ENCODE measurements at places on chromosomes 7 and 10. TPM values are rescaled to one million over a fixed set of nuclear protein-coding genes. Genes with fewer than 3 reads are reported as not detected.

- H3K27me3 ChIP-seq: no peaks in the 10 kb centered on the region
- H3K4me3 ChIP-seq: no peak overlapping the region
- no peak overlapping the region for H3K27ac ChIP-seq
- no peaks in the 10 kb centered on the region for H3K36me3 ChIP-seq
- H3K4me1 ChIP-seq: no peaks in the 10 kb centered on the region
These were observed 30.4 kb downstream of the CNTNAP2 start for GRCh38 chr7:146146831-146147486.

DNA sequence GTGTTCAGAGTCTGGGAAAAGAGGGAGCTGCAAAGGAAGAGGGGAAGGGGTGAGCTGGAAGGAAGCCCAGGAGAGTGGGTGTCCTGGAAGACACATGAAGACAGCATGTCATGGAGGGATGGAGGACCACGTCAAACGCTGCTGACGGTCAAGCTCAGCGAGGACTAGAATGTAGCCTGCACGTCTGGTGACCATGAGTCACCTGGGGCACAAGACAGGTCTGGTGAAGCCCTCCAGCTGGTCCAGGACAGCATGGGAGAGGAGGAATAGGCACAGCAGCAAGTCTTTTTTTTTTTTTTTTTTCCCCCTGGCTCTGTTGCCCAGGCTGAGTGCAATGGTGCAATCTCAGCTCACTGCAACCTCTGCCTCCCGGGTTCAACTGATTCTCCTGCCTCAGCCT is 19.6 kb upstream of the AMZ1 start:
- no peak overlapping the region for H3K27ac ChIP-seq
- no peak for DNase-seq
- H3K27me3 ChIP-seq: no peaks in the 10 kb centered on the region
- no peak overlapping the region for H3K4me3 ChIP-seq
- no peaks in the 10 kb centered on the region for H3K36me3 ChIP-seq
- no peaks in the 10 kb centered on the region for H3K4me1 ChIP-seq

- peak overlapping the region; percentile 2 for H3K27ac ChIP-seq
- no peak for DNase-seq
- no peaks in the 10 kb centered on the region for H3K36me3 ChIP-seq
- H3K4me1 ChIP-seq: no peaks in the 10 kb centered on the region
- no peak overlapping the region for H3K4me3 ChIP-seq
These were observed 65.8 kb downstream of the CDK13 start for GRCh38 chr7:40015790-40016296.

DNA sequence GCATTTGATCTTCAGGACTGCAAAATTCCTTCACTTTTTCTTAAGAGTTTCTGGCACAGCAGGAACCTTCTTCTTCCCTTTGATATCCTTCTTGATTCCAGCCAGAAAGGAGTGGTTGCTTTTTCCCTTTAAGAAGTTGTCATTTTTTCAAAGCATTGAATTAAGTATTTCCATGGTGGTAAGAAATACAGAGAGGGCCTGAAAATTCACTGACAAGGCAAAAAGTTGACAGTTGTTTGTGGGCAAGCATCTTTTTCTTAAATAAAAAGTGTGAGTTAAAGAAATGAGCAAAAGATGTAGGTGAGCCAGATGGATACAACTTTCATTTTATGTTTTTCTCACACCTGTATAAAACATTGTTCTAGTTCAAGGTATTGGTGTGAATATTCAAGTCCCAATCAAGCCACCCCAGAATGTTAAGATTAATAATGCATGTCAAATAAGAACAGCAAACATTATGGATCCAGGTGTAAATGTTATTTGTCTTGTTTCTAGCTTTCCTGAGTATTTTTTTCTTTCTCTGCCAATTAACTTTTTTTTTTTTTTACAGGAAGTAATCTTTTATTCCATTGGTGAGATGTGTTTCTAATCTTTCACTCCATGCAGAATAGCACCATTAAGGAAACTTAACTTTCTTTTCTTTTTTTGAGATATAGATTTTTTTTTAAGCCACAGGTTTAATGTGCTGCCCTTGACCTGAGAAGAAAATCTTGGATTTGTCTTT is 334.3 kb upstream of the SEMA3A start:
- no peaks in the 10 kb centered on the region for H3K27me3 ChIP-seq
- H3K27ac ChIP-seq: peak overlapping the region; percentile 56
- DNase-seq: no peak
- no peak overlapping the region for H3K4me3 ChIP-seq

DNA sequence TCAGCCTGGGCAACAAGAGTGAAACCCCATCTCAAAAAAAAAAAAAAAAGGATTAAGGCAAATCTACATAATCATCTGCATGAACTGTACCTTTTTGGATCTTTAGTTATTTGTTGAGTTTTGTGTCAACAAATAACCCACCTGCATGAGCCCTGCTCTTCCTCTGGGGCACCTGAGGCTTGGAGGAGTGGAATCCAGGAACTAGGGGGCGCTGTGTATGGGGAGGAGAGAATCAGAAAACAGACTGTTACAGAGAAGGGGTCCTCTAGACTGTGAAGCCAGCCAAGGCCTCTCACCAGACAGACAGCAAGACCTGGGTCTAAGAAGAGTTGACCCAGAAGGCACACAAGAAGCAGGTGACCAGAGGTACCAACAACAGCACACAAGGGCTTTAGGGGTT is 682.8 kb upstream of the NRP1 start:
- H3K4me3 ChIP-seq: no peak overlapping the region
- no peak for DNase-seq
- no peaks in the 10 kb centered on the region for H3K27me3 ChIP-seq
- no peaks in the 10 kb centered on the region for H3K36me3 ChIP-seq
- no peak overlapping the region for H3K27ac ChIP-seq

DNA sequence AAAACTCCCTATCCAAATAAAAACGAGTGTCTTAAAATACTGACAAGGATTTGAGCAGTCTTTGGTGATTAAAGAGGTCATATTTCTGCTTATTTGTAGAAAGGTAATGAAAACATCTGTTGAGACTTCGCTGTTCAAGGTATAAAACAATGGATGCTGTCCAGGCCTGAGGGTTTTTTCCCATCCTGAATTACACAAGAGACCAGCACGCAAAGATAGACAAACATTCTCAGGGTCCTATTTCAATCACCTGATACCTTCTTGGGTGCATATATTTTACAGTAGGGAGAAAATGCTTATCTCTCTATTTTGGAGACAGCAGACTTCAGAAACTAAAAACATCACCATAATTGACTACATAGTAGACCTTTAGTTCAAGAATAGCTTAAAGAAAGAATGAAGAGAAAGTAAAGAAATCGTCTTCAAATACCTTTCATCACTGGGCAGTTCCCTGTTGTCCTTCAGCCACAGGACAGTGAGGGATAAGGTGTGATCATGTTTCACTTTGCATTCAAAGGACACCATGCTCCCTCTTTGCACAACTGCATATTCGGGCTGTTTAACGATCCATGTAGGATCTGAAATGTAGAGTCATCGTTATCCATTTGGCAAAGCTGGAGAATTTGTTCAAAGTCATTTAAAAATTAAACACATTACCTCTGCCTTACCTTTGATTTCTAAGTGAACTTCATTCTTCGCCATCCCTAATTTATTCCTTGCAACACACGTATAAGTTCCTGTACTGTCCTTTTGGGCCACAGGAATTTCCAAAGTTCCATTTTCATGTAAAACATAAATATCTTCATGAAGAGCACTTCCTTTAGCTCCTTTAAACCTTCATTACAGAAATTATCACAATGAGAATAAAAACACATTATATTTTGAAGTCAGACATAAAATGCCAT is 63.7 kb upstream of the LAMB4 start:
- no peak for DNase-seq
- H3K27me3 ChIP-seq: no peaks in the 10 kb centered on the region
- H3K36me3 ChIP-seq: peaks cover 1% of the 10 kb centered on the region
- H3K27ac ChIP-seq: no peak overlapping the region
- H3K4me1 ChIP-seq: no peaks in the 10 kb centered on the region

GRCh38 chr7:150321788-150322113 is 1.4 kb upstream of the LRRC61 start:
- peak overlapping the region; percentile 93 for H3K4me3 ChIP-seq
- H3K27ac ChIP-seq: peak overlapping the region; percentile 92
- no peak for DNase-seq
- peaks cover 6% of the 10 kb centered on the region for H3K36me3 ChIP-seq
- peaks cover 29% of the 10 kb centered on the region for H3K4me1 ChIP-seq
- no peaks in the 10 kb centered on the region for H3K27me3 ChIP-seq

DNA sequence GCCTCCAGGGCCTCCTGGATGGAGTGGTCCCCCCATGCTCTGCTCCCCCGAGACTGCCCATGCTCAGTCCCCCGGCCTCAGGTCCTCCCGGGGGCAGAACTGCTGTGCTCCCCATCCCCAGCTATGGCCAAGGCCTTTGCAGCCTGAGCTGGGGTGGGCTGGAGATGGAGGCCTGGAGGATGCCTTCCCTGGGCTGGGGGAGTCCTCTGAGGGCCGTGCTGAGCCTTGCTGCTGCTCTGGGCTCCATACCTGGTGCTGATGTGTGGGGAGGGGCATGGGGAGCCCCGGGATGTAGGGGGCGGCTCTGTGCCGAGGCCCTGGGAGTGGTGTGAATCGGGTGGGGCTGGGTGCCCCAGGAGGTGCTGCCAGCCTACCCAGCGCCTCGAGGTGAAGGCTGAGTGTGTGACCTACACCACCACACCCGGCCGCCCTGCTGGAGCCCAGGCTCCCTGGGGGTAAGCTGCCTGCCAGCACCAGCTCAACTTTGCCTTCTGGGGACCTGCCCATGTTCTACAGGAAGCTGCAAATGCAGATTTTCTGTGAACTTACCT is 109.5 kb downstream of the UNCX start:
- H3K36me3 ChIP-seq: no peaks in the 10 kb centered on the region
- DNase-seq: no peak
- H3K4me3 ChIP-seq: no peak overlapping the region
- H3K27ac ChIP-seq: no peak overlapping the region
- H3K4me1 ChIP-seq: no peaks in the 10 kb centered on the region

GRCh38 chr10:58651040-58651439 is 138.4 kb downstream of the BICC1 start:
- H3K27ac ChIP-seq: peak overlapping the region; percentile 49
- H3K4me3 ChIP-seq: no peak overlapping the region
- no peaks in the 10 kb centered on the region for H3K27me3 ChIP-seq
- peaks cover 7% of the 10 kb centered on the region for H3K4me1 ChIP-seq

- no peaks in the 10 kb centered on the region for H3K36me3 ChIP-seq
- no peak for DNase-seq
- H3K4me1 ChIP-seq: no peaks in the 10 kb centered on the region
- H3K27me3 ChIP-seq: no peaks in the 10 kb centered on the region
- H3K27ac ChIP-seq: no peak overlapping the region
These were observed 15.9 kb downstream of the ITPRIP start for GRCh38 chr10:104322416-104322782.

- peaks cover 1% of the 10 kb centered on the region for H3K36me3 ChIP-seq
- H3K4me1 ChIP-seq: peaks cover 17% of the 10 kb centered on the region
- peak overlapping the region; percentile 22 for H3K27ac ChIP-seq
- DNase-seq: no peak
These were observed 26.2 kb downstream of the VSIR start for GRCh38 chr10:71747039-71747531.

DNA sequence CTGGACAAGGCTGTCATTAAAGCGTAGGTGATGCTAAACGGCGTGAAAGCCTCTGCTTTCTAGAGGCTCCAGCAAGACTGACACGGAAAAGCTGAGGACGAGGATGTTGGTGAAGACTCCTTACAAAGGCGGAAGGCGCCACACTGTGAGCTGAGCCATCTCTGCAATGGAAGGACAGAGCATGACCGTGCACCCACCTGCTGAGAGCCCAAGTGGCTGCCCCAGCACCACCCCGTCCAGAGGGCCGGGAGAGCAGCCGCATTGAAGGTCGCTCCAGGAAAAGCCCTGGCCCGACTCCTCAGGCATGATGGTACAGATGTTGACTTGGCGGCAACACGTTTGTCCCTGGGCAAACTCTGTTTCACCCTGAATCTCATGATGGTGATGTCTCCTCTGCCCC is 492.7 kb downstream of the DNAJB6 start:
- no peak overlapping the region for H3K27ac ChIP-seq
- H3K4me3 ChIP-seq: no peak overlapping the region
- H3K27me3 ChIP-seq: no peaks in the 10 kb centered on the region
- H3K36me3 ChIP-seq: no peaks in the 10 kb centered on the region
- no peak for DNase-seq

- no peak overlapping the region for H3K4me3 ChIP-seq
- DNase-seq: no peak
- H3K4me1 ChIP-seq: no peaks in the 10 kb centered on the region
These were observed 251.7 kb downstream of the FZD1 start for GRCh38 chr7:91515961-91516360.

DNA sequence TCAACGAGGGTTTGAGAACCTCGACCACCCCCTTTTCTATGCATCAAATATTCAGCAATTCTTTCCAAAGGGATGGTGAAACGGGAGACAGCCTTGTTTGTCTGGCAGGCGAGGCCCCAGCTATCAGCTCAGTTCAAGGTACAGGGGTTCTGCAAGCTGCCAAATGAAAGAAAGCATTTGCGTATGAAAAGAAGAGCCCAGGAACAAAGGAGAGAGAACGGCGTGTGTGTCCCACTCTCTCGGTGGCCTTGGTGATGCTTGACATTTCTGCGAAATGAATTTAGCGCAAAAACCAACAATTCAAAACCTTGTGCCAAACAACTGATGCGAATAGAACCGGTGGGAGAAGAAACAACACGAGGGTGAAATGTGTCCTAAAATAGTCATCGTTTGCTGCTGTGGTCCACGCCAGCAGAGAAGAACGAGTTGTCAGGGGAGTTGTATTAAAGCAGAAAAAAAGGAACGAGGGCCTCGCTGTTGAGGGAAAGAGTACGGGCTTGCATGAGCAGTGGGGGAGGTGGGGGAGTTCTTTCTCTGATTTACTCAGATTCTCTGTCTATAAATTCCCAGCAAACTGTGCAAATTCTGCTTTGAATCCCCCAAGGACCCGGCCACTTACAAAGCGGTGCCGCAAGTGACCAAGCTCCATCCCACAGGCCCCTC is 97.7 kb downstream of the TMEM130 start:
- no peak for DNase-seq
- H3K27ac ChIP-seq: peak overlapping the region; percentile 29
- H3K27me3 ChIP-seq: no peaks in the 10 kb centered on the region
- no peaks in the 10 kb centered on the region for H3K36me3 ChIP-seq

CACNB2 gene
- 0.98 TPM for total RNA-seq

FAM25C gene
- not detected for total RNA-seq

KIN gene
- 27.9 TPM for total RNA-seq

TMEM139 gene
- total RNA-seq: 26.2 TPM
